ENCODE measurements at places on chromosomes 12 and 14.

DNA sequence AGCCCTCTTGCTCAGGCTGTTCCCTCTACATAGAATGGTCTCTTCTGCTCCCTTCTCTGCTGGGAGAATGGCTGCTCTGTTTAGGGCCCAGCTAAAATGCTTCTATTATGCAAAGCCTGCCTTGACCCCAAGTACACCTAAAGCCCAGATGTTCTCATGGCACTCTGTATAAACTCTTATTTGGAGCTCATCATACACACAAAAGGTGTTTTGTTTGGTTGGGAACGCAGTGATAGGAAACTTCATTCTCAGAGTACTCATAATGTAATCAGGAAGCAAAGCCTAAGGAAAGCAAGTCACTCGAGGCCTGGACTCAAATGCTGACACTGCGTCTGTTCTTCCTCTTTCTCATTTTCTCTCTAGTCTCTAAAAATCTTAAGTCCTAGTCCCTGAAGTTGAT lies 38.2 kb upstream of the SYCP3 start:
- DNase-seq, result no peak

- peak; percentile 13 for DNase-seq
Measured at GRCh38 chr12:21248679-21249078, 86.0 kb downstream of the SLCO1A2 start.

- peak; percentile 73 for DNase-seq
Measured at GRCh38 chr12:30896461-30896860, 30.1 kb upstream of the TSPAN11 start.

DNA sequence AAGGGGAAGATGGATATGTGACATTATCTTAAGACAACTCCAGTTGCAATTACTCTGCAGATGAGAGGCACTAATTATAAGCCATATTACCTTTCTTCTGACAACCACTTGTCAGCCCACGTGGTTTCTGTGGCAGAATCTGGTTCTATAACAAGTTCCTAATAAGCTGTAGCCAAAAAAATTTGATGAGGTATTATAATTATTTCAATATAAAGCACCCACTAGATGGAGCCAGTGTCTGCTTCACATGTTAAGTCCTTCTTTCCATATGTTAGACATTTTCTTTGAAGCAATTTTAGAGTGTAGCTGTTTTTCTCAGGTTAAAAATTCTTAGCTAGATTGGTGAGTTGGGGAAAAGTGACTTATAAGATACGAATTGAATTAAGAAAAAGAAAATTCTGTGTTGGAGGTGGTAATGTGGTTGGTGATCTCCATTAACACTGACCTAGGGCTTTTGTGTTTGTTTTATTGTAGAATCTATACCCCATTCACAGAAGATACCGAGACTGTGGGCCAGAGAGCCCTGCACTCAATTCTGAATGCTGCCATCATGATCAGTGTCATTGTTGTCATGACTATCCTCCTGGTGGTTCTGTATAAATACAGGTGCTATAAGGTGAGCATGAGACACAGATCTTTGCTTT lies 36.9 kb downstream of the PSEN1 start:
- peak; percentile 21 for DNase-seq

DNA sequence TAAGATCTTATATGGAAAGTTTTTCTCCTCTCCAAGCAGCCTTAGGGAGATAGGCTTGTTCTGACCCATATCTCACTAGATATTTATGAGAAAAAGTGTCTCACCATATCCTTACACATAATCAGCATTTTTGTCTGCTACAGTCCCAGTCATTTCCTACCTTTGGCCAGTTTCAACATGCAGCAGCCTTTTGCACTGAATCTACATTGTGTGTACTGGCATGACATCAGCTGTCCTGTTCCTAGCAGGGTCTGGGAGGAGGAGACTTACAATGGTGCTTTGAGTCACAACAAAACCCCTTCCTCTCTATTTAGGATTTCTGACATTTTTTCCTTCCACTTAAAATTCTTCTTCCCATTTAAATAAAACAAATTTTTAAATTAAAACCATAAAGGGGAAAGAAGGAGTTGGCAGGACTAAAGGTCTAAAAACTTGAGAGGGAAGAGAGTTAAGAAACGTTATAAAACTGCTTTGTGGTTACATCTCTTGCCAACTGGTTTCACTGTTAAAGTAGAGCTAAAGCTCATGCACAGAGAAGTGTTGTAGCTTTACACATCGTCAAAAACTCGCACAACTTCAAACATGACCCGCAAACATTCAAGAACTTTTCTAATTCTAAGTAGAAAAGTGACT lies 53.3 kb upstream of the CERS5 start:
- no peak for DNase-seq

GRCh38 chr14:101899263-101899662 lies 65.1 kb upstream of the DYNC1H1 start:
- no peak for DNase-seq

DNA sequence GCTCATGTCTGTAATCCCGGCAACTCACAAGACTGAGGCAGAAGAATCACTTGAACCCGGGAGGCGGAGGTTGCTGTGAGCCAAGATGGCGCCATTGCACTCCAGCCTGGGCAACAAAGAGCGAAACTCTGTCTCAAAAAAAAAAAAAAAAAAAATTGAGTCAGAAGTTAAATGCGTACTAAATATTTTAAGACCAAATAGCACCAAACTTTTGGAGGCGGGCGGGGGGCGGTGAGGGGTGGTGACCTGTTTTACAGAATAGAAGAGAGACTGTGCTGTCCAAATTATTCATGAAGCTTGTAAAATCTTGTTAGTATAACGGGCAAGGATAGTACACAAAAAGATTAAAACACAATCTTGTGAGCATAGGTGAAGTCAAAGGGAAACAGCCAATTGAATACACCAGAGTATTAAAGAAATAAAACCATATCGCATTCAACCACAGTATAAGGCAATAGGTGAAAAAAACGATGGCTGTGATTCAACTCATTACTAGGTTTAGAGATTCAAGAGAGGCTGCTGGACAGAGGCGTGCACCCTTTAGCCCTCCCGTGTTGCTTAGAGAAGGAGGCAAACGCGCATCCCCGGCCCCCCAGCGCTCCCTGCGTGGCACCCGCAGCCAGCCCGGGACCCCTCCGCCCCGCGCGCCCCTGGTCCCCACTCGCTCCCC lies 571 bp downstream of the ZNF891 start:
- no peak for DNase-seq

DNA sequence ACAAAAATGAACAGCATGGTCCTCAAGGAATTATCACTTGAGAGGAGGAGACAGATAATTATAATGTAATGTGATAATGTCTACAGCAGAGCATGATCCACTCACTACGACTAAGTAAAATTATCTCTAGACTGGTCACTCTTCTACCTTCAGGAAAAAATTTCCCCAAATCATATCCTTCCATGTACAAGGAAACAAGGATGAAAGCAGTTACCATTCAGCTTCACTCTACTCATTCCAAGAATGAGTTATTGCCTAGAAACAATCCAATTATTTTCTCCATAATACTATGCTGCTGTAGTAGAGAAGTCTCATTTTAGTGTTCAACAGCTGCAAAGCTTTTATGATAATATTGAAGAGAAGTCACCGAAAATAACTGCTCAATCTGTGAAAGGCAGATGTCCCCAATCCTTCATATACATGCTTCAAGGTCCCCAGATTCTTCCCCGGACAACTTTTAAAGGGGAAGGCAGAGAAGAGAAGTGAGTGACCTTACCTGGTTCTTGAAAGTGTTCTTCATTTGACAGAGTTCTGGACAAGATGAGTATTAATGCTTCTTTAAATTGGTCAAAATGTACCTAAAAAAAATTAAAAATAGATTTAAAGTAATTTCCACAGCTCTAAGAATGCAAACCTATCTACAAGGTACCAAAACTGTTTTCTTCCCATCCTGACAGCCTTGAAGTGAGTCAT lies 24.6 kb downstream of the NIN start:
- DNase-seq, result no peak

DNA sequence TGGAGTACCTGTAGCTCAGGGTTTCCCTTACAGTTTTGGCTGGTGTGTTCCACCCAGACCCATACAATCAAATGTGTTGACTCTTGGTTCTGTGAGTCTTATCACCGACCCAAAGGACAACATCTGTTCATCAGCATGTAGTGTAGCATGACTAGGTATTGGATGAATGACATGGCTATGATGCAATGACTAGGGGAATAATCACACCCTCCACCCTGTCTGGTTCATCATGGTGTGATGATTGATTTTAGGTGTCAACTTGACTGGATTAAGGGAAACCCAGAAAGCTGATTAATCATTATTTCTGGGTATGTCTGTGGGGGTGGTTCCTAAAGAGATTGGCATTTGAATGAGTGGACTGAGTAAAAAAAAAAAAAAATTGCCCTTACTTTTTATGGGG lies 311.3 kb downstream of the DPF3 start:
- DNase-seq, result no peak

DNA sequence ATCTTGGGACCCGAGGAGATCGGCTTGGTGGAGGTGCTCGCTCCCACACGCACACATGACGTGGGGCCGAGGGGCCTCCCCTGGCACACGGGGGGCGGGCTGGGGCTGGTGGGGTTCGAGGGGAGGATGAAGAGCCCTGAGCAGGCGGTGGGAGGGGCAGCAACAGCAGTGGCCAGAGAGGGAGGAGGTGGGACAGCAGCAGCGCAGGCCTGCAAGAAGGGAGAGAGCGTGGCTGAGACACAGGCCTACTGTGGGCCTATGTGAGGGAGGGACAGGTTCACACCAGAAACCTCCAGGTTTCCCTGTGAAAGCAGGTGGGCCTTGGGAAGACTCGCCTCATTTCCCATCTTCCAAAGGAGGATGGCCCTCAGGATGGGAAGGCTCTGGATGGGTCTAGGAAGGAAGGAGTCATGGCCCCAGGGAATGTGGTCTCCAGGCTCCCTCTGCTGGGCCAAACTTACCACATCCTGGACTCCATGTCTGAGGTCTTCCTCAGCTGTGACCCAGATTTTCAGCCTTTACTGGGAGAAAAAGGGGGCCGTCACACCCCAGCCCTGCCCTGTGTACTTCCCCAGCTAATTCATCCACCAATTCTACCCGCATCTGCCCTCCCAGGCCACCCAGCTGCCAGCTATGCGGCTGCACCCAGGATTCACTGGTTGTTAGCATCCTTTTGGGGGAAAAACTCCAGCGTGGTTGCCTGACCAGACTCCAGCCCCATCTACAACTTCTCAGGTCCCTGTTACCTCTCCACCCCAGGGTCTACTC lies 2.8 kb downstream of the PIANP start:
- DNase-seq, result peak; percentile 33

DNA sequence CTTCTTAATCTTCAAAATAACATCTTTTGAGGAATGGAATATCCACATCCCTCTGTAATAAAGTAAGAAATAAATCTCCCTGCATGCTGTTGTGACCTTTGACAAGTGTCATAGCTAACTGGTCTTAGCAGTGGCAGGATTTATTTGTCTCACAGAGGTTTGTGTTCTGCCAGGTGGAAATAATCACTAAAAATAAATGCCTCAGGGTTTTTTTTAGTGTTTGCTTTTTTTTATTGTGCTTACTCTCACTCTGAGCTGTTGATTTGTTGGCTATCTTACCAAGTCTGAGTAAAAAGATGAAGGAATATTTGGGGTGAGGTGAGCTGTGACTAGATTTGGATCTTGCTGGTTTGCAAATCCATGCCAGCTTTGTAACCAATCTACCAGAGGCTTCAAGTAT lies 285.4 kb downstream of the ALG10B start:
- no peak for DNase-seq

GRCh38 chr14:103550451-103551337 lies 11.8 kb downstream of the BAG5 start:
- DNase-seq, result peak; percentile 49

- no peak for DNase-seq
Measured at GRCh38 chr12:77553976-77554619, 276.6 kb upstream of the NAV3 start.

- DNase-seq, result no peak
Measured at GRCh38 chr12:132160601-132161035, 16.4 kb downstream of the NOC4L start.

DNA sequence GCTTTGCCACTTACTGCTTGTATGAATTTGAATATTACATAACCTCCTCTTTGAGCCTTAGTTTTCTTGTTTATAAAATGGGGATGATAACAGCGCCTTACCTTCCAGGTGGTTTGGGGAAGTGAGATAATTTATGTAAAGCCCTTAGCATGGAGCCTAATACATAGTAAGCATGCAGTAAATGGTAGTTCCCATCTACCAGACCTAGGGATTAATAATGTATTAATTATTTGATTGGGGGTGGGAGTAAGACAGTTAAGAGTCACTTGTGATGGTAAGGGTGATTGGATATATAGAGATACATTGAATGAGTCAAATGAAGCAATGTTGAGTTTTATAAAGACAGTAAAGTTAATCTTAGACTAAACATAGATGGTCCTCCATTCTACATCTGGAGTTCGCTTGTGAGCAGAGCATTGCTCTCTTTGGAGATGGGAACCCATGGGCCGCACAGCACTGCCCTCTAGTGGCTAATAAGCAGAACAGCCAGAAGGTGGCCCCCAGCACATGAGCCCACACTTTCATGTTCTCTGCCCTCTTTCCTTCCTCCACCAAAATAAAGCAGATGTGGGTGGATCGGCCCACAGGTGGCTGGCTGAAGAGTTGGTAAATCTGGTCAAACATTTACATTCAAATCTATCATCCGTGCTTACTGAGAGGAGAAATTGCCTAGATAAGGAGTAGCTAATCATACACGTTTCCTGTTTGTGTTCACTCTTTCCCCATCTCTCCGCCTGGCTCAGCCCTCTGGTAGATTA lies 26.5 kb upstream of the TAMALIN start:
- DNase-seq, result peak; percentile 87

GRCh38 chr14:58082491-58083098 lies 69.4 kb downstream of the ARMH4 start:
- peak; percentile 76 for DNase-seq

GRCh38 chr12:93583627-93584392 lies 11.3 kb downstream of the SOCS2 start:
- DNase-seq, result no peak

GRCh38 chr12:127311720-127312364 lies 955.1 kb upstream of the TMEM132C start:
- DNase-seq, result no peak

DNA sequence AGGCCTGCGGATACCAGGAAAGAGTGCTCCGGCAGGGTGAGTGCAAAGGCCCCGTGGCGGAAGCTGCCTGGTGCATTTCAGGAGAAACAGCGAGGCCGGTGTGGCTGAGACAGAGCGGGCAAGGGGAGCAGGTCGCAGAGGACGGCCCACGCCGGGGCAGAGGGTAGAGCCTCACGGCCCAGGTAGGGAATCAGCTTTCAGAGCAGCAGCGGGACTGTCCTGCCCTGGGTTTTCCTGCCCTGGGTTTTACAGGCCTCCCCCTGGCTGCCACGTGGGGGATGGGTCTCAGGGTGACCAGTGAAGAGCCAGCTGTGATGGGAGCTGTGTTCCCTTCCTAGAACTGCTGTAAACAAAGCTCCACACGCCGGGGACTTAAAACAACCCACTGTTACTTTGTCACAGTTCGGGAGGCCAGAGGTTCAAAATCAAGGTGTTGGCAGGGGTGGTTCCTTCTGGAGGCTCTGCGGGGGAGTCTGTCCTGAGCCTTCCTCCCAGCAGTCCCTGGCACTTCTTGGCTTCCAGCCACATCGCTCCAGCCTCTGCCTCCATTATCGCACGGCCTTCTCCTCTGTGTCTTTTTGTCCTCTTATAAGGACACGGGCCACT lies 10.4 kb downstream of the NCOR2 start:
- DNase-seq, result no peak

- no peak for DNase-seq
Measured at GRCh38 chr14:68509188-68509983, 283.5 kb downstream of the ZFP36L1 start.

- no peak for DNase-seq
Measured at GRCh38 chr12:123908884-123909725, 63.5 kb downstream of the CCDC92 start.

- DNase-seq, result no peak
Measured at GRCh38 chr14:81263777-81264410, 43.1 kb upstream of the GTF2A1 start.

- peak; percentile 22 for DNase-seq
Measured at GRCh38 chr12:56286044-56286830, 13.9 kb downstream of the CS start.

Data from Caki2 (cell line).